ENCODE measurements at places on chromosomes 13 and 19.

DNA sequence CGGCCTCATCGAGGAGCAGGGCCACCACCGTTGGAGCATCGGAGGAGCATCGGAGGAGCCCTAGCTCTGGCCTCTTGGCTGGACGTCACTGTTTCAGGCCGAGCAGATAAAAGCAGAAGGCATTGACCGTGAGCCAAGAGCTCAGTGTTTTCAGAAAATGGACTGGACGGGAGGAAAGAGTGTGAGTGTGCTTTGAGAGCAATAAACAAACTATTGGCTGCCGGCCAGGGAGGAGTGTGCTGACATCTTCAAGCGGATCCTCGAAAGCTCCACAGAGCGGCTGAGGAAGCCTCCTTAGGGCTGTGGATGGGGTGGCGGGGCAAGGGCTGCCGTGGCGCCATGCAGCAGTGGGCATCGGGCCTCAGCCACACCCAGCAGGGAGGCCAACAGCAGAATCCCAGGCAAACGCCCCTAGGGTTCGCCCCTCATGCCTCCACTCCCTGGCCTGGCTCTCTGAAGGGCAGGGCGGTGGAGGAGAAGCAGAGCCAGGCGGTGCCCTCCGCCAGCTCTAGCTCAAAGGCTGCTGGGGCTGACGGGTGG, 41.8 kb downstream of the IRS2 start:
- DNase-seq = no peak

DNA sequence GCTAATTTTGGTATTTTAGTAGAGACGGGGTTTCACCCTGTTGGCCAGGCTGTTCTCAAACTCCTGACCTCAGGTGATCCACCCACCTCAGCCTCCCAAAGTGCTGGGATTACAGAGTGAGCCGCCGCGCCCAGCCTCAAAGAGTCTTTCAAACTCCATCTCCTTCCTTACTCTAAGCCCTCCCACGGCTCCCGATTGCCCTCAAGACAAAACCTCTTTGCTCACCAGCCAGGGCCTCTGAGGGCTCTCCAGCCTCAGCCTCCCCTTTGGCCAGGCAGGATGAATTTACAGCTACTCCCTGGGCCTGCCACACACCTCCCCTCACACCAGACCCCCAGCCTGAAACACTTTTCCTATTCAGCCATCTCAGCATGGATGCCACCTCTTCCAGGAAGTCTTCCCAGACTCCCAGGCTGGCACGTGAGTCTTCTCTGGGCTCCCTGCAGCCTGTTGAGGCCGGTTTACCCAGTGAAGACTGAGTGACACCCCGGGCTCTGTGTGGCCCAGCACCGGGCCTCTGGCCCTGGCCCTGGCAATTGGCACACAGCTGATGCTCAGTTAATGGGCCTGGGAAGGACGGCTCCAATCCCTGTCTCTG, 7.6 kb downstream of the PRSS57 start:
- no peak for DNase-seq

DNA sequence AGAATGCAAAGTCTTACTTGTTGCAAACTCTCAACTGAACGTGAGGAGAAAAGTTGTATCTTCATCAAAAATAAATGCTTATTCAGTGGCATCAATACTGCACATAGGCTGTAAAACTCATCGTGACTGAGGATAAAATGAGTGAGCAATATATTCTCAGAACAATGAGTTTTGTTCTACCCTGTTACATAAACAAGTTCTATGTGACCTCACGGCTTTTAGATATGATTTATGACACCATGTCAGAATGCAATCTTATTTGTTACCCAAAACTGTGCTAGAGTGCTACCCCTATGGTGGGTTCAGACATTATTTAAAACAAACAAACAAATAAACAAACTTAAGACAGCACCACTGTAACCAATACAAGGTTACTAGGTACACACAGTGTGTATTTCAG, 55.4 kb downstream of the FOXO1 start:
- DNase-seq = no peak

DNA sequence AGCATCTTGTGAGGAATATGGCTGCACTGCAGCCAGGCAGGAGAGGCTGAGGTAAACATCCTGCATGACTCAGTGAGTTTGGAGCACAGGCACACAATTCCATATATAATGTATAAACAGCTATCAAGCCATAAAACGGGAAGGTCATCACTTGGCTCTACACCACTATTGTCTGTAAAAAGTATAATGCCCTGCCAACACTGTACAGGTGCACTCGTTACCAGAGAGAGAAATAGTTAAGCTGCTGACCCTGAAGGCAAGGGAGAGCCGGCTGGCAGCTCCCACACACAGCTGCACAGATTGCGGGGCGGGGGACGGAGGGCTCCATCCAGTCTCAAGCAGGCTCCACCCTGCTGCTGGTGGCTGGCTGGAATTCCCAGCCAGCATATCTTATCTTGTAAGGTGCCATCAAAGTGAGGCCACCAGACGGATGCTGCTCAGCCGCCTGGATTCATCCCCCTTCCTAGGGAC, 668.1 kb downstream of the SLITRK5 start:
- DNase-seq = no peak

- no peak for DNase-seq
Measured at GRCh38 chr19:19417046-19417445, 11.6 kb downstream of the GATAD2A start.

DNA sequence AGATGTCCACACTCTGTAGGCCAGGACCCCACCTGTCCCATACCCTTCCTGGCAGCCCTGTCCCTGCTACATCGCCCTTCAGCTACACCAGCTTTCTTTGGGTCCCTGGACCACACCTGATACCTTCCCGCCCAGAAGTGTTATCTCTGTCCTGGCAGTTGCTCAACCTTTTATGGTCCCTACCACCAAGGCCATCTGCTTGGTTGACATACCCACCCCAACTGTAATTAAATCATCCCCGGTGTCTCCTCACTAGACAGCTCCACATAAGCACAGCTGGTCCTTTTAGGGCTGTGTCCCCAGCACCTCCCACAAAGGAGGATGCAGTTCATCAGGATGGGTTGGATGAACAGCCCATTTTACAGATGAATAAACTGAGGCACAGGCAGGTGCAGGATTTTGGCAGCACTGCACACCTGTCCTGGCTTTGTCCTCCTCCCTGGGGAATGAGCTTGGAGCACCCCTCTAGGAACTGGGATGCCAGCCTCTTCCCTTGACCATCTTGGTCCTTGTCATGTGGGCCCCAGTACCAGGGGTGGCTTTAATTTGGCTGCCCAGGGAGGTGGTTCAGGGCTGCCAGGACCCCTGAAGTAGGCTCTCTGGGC, 12.9 kb downstream of the NACC1 start:
- no peak for DNase-seq

GRCh38 chr13:24221007-24221406, 60.5 kb downstream of the SPATA13 start:
- no peak for DNase-seq

GRCh38 chr13:114324334-114324733, 10.0 kb downstream of the CHAMP1 start:
- DNase-seq = no peak
